CD4-positive, alpha-beta T cell treated with Interleukin-17A for 1 hour (primary cell): ENCODE measurements at places on chromosomes 4 and X.

GRCh38 chrX:6325437-6325836, 96.8 kb upstream of the NLGN4X start:
- DNase-seq: no peak

GRCh38 chr4:64271601-64272081, 137.6 kb downstream of the TECRL start:
- DNase-seq: no peak

DNA sequence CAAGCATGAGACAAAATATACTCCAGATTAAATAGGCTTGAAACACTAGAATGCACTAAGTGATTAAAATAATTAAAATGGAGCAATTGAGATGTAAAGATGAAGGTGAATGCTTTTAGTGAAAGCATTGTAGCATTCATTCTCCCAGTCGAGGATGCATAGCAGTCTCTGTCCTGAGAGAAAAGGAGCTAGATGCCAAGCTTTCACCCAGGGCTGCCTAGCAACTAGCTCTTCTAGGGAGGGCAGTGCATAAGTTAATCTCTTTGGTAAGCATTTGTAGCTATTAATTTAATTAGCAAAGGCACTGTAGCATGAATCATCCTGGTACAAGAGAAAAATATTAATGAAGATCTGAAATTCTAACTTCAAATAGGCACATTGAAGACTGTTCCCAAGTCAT, 1014.8 kb downstream of the C4orf33 start:
- DNase-seq: no peak

DNA sequence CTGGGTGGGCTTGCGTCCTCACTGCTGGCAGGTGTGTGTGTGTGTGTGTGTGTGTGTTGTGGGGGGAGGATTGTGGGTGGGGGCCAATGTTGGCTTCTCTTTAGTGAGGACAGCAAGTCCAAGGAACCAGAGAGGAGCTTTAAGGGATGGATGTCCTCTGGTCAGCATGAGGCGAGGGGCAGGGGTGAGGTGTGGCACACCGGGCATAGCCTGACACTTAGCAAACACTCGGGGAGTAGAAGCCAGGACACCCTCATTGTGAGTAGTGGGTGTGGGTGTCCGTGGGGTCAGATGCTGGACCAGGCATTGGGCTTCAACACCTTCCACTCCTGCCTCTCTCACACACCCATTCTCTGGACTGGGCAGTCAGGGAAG, 2.8 kb downstream of the SORCS2 start:
- DNase-seq: no peak

- no peak for DNase-seq
Measured at GRCh38 chr4:1765409-1766072, 27.6 kb upstream of the FGFR3 start.

DNA sequence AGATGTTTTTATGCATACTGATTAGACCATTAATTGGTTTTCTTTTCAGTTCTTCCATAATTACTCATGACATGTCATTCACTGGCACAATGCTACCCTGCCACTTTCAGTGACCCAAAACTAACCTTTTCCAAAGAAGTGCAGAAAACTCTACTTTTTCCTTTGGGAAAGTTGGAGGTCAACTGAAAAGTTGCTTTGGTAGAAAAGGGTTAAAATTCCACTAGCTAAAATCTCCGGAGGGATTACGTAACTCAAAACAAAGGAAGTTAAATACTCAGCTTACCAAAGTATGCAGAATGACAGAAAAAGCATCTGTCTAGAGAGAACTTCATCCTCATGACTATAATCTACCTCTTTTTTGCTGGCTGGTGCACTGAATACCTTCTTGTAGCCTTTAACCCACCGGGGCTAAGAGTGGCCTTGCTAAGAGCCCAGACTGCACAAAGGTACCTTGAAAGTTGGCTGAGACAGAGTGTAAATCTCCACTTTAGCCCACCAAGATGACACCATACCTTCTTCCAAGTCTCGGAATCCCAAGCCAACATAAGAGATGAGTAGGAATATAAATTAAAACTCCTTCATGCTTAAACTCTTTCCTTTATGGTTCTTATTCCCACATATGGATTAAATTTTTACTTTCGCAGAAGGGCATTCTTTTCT, 1099.5 kb upstream of the INTU start:
- DNase-seq: no peak

DNA sequence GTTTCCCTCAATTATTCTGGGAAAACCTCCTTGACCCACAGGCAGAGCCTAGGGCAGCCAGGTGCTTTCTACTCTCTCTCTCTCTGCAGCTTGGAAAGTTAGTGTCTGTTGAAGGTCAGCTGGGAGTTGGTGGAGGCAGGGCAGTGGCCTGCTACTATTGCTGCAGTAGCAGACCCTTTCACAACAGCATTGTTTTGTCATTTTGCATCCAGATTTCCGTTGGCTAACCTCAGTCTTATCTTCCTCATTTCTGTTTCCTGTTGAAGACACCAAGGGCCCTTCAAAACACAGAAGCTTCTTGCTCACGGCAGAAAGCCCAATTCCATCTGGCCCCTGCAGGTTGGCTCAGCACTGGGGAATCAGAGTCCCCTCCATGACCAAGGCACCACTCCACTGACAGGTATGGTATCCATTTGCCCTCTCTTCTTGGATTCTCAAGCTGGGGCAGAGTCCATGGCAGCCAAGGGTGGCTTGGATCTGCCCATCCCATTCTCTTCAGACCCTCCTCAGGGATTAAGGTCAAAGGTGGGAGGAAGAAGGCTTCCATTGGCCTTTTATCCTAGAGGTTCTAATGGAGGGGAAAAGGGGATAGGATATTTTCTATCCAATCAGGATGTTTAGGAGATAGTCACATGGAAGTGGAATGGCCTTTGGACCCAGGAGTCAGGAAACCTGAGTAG, 24.6 kb downstream of the VSIG4 start:
- DNase-seq: peak; percentile 38

DNA sequence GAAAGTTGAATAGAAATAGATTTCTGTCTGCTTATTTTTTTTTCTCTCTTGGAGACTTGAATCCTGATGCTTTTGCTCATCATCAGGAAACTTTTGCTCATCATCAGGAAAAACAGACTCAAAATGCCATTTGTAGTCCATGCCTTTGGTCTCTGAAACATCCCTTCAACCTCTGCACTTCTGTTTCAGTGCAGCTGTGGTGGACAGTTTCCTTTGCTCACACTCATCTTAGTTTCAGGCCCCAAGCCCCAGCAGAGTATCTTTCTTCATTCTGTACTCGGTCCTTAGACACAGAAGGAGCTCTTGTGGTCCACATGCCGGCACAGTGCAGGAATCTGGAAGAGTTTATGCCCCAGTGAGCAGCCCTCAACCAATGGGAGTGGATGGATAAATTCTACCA, 337.9 kb downstream of the PPP3CA start:
- DNase-seq: no peak

DNA sequence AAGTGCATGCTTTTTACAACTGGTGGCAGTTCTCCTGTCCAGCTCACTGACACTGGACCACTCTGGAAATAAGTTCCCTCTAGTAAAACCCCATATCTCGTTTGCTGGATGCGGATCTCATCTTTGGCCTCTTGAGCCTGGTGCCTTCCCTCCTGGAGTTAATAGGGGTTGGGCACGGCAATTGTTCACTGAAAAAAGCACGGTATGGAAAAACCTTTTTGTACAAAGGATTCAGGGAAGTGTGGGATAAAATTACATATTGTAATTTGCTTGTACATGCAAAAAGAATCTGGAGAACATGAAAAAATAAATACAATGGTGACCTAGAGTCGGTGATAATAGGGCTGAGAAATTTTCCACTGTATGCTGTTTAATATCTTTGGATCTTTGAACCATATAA, 30.6 kb downstream of the TBC1D9 start:
- DNase-seq: no peak
